CD4-positive, alpha-beta memory T cell (primary cell): ENCODE measurements at places on chromosomes 1 and 21.

- DNase-seq: no peak
These were observed 9.8 kb upstream of the CR1 start for GRCh38 chr1:207486198-207486597.

- DNase-seq: no peak
These were observed 8.4 kb upstream of the BGLAP start for GRCh38 chr1:156233426-156234127.

DNA sequence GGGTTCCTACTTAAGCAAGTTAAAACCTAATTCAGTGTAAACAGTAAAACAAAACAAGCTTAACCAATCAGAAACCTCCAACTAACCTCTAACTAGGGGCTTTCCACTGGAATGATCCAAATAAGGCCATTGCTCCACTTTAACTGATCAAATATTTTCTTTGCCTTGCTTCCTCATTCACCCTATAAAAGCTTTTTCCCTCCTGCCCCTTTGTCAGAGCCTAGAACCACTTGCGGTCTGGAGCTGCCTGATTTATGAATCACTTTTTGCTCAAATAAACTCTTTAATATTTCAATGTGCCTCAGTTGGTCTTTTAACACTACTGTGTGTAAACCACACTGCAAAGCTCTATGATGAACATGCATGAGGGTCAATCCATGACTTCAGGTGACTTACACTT, 4.5 kb upstream of the FAM89A start:
- DNase-seq: no peak

DNA sequence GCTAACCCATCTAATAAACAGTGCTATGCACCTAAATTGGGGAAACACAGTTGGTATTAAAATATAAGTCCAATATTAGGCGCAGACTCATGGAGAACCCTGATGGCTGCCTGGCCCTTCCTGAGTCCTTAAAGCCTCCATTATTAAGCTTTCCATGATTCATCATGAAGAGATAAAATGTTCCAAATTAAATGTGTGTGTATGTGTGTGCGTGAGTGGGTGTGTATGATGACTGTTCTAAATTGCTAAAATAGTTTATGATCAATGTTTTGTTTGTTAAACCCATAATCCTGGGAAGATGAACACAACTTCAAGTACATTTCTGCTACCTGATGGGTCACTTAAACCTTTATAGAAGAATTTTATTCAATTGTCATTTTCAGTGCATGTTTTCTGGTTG, 6.3 kb upstream of the RBBP5 start:
- no peak for DNase-seq

DNA sequence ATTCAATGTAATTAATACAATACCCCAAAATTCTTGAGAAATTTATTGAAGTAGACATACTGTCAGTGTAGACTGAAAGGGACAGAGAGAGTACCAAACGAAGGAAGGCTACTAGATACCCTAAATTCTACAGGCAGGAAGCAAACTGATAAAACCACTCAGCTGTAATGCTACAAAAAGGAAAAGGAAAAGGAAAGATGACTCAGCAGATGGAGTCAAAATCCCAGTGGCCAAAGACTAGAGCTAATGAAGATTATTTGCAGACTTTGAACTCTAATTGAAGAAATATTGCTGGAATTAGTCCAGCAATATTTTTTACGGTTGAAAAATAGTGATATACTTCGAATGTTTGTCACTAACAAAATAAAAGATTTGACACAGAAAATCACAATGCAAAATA, 671.9 kb downstream of the BRINP3 start:
- DNase-seq: no peak

DNA sequence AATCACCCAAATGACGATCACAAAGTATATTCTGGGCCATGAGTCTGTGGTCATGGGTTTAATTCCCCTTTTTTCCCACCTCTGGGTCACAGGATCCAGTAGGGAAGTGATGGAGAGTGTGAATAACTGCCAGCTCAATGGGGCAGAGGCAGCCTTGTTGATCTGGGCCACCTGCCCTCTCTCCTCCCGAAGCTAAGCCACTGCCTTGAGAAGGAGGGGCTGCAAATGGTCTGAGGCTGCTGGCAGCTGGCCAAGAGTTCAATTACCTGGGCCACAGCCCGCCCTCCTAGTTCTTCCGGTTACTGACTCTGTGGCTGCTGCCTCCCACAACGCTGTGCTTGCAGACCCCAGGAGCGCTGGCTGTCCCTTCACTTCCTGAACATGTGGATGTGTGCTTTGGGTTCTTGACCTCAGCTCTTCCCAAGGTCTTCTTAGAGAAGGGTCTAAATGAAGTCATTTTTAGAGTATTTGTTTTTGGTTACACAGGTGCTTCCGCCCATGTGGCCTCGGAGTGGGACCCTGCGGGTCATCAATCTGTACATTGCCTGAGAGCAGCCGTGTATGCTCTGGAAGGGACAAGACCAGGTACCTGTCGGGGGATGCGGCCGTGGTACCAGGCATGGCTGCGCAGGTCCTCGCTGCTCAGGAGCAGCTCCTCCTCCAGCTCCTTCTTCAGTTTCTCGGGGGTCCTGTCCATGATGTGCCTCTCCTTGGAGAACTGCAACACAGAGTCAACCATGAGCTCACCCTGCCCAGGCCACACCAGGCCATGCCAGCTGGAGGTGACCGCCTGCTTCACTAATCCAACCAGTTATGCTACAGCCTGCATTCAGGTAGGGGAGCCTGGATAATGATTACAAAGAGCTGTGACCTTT, 89.7 kb downstream of the BCAR3 start:
- no peak for DNase-seq

DNA sequence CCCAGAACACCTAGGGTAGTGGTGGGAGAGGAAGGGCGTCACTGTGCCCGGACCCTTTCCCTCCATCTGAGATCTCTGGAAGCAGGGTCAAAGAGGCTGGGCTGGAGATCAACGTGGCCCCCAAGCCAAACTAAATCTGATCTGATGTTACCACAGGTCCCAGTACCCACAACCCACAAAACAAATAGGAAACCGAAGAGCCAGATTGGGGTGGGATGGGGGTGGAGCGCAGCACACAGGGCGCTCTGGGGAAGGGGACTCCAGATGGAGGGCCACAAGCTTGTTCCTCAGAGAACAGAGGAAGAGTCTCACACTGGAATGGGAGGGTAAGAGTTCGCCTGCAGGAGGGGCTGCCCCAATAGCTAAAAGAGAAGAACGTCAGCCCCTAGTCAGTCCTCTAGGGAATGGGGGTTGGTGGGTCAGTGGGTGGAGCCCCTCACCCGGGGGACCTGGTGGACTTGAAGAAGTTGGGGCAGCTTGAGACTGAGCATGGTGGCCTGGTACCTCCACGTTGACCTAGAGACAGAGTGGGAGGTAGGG, 1.5 kb downstream of the PAQR6 start:
- no peak for DNase-seq

GRCh38 chr21:30600787-30601186, at the start of gene KRTAP22-1:
TSS of gene KRTAP22-1 (plus strand) at chr21:30601087.
- DNase-seq: no peak
